ENCODE measurements at places on chromosomes 2 and 18.
A peak's percentile ranks its signal among the peaks of the same experiment; 100 is the strongest.

DNA sequence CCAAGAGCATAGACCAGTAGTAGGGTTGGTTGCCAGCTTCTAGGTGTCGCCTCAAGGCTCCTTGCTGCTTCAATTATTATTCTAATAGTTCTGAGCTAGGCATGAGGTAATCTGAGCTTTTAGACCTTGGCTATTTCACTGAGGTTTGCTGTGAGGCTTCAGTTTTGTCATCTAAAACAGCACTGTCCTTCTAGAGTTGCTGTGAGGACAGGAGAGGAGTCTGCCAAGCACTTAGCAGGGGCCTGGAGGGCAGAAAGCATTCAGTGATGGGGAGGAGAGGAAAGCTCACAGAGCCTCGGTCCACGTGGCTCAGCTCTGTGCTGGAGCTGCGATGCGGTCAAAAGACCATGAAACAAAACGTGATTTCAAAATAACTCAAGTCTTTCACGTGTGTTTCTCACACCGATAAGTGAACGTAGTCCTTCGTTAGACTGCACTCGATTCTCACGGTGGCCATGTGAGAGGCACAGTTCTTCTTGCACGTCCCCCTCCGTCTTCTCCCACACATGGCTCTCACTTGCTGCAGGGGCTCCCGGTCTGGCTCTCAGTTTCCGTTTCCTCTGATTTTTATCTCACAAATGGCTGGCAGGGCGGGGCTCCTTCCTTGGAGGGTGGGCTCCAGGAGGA lies 113.7 kb downstream of the B3GNT2 start:
- no peak for DNase-seq

- no peak for DNase-seq
Measured at GRCh38 chr18:79801641-79802040, 3.9 kb downstream of the KCNG2 start.

GRCh38 chr2:127108090-127108523 lies 1.2 kb upstream of the BIN1 start:
- no peak for DNase-seq

DNA sequence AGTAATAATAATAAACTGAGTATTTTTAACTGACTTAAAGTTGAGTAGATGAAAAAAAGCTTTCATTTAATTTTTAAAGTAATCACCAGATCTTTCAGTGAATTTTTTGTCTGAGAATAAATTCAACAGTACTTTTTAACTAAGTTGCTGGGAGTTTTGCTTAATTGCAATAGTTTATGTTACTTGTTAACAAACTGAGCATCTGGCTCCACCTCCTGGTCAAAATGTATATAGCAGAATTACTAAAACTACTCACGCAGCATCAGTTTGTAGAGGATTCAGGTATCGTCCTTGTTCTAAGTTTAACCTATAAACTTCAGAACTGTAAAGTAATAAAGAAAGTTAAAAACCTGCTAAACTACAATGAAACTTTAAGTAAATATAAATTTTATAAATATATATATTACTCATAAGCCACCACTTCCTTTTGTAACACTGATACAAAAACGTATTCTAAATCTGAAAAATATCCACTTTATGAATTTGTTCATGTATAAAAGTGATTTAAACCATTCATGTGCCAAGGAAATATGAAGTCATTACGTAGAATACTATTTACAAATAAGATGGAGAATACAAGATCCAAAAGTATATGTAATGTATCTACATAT lies 21.3 kb downstream of the NOL10 start:
- peak; percentile 64 for DNase-seq

DNA sequence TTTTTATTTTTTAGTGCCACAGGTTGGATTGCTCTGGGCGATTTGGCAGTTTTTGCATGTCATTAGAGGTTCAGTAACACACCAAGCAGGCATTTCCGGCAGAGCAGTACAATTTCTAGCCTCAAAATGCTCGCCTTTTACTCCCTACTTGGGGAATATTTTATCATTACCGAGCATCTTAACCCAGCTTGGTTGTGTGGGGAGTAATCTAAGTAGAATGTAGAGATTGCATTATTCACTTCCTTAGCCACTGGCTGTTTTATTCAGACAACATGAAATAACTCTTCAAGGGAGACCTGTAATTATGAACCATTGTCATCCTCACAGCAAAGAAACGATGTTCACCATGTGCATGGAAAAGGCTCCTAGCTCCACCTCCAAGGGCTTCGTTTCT lies 13.1 kb downstream of the GRP start:
- no peak for DNase-seq

DNA sequence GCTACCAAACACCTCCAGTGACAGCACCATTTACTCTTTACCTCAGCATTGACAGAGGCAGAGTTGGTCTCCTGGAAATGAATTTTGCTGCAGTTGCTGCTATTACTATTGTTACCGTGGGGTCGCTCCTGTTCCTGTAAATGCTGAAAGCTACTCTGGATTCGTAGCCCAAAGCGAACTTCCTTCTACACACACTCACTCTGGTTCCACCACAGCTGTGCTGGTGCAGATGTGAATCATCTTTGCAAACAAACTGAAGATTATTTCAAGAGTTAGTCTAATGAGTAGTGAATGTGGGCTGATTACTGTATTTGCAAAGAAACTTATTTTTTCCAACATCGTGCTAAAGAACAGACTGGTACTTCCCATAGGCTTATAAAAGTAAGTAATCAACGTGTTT lies 304.0 kb downstream of the LPIN1 start:
- DNase-seq = no peak
